ENCODE measurements at places on chromosomes 12 and 14.

DNA sequence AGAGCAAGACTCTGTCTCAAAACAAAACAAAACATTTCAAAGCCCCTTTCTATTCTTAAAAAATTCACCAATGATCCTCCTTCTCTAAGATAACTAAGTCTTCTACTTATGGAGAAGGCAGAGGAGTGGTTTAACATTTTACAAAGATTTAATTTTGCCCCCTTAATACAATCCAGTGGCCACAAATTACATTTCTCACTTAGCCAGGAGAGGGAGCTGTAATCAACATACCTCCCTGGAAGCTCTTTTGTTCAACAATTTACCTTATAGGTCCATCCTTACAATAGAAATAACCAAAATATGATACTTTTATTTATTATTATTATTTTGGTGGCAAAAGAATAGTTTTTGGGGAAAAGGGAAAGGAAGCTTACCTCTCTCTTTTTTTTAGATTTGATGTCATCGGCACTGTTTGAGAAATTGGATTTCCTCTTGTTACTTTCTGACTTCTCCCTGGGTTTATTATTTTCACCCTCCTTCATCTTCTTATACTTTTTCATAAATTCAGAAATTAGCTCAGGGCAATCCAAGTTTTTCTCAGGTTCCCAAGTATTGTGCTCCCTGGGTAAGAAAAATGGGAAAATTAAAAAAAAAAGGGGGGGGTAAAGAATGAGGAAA lies 28.1 kb downstream of the CBX5 start:
- DNase-seq = peak; percentile 47

GRCh38 chr12:15700595-15700994 lies 88.6 kb downstream of the EPS8 start:
- peak; percentile 93 for DNase-seq

DNA sequence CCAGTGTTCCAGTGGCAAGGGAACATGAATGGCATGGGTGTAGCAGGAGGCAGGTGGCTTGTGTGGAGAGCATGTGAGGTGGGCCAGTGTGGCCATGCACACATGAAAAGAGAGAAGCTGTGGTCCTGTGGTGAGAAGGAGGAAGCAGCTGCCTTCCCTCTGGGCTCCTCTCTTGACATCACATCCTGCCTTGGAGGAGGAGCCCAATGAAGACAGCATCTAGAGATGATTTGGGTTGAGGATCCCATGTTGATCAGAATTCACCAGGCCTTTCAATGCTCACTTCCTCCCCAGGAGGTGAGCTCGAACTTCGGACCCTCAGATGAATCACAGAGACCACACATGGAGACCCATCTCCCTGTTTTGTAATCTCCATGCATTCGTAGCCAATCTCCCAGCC lies 82.6 kb downstream of the LRRC74A start:
- no peak for DNase-seq

GRCh38 chr12:32451816-32452215 lies 52.5 kb downstream of the FGD4 start:
- no peak for DNase-seq
